HT1080 (cell line): ENCODE measurements at places on chromosomes 2 and 18. TPM values are rescaled to one million over a fixed set of nuclear protein-coding genes. Genes with fewer than 3 reads are reported as not detected.

GRCh38 chr18:74142252-74142651 is 5.4 kb downstream of the FBXO15 start:
- DNase-seq: no peak

- DNase-seq: no peak
These were observed 69.2 kb downstream of the RFTN2 start for GRCh38 chr2:197606180-197606579.

- no peak for DNase-seq
These were observed 111.7 kb upstream of the KLHL14 start for GRCh38 chr18:32884543-32884942.

DNA sequence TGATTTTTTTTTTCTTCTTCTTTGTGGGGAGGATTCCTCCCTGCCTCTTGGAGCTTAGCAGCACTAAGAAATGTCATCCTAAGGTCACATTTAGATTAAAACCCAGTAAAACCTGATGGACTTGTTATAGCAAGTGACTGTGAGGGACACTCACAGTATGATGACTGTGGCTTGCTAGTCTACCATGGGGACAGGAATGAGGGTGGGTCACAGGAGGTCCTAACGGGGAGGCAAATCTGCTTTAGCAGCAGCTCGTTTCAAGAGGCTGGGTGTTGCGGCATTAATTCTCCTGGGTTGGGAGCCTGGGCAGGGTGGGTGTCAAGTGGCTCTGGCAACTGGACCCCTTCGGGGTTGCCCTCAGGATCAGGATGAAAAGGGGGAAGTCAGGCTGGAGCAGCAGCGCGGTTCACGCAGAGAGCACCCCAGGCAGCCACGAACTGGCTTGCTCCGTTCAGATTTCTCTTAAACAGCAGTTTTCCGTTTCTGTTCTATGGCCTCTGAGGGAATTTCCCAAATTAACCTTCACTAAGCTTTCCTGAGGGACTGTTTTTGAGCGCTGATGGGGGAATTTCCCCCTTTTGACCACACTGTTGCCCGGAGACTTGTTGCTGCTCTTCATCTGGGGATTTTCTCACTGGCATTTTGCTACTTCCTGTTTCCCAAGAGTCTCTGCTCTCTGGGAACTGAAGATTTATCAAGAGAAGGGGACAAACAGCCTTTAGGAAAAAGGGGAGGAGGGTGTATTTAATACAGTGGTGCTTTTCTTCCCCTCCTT is 59.8 kb upstream of the PELI1 start:
- no peak for DNase-seq

GRCh38 chr2:153823880-153824279 is 47.8 kb upstream of the GALNT13 start:
- DNase-seq: peak; percentile 7

The SH3BP4 gene
- total RNA-seq: 17.3 and 20.2 TPM in 2 replicates

DNA sequence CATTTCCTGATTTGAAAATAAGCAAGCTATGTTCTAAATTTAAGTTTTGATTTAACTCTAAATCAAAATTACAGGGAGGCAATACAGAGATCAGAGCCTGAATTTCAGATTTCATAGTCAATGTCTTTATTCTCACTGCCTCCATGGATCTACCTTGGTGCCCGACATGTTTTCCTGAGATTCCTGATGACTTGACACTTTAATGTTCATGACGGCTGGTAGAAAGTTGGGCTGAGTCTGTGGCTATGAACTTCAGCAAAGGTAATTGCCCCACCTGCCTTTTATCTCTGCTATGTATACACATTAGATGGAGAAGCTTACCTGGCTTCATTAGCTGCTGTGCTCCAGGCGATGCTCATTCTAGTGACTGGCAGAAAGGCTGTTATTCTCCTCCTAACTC is 1390.5 kb upstream of the CELF4 start:
- DNase-seq: no peak

- peak; percentile 89 for DNase-seq
These were observed 50.8 kb downstream of the WIPF1 start for GRCh38 chr2:174546519-174547506.
